Stimulated activated CD4-positive, alpha-beta T cell treated with anti-CD3 and anti-CD28 coated beads, Interleukin-2, amount 100 ng/mL, for 4 hours (primary cell): ENCODE measurements at places on chromosomes 3 and 15.

GRCh38 chr3:133283958-133284807, 115.7 kb upstream of the BFSP2 start:
- no peak for DNase-seq

DNA sequence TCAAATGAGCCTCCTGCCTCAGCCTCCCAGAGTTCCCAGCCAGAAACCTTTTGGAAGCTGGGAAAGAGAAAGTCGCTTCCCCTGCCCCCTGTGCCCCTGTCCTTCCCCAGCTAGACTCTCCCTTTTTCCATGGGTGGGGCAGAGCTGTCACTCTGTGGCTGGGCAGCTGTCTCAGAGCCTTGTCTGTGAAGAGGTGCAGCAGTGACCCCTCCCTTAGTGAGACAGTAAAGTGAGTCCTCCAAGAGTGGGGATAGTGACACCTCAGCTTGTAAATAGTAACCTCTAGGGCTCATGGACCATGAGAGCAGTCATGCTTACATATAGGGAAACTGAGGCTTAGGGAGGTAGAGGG, 76.3 kb downstream of the SMAD6 start:
- no peak for DNase-seq

- DNase-seq = no peak
Observed at GRCh38 chr3:129794311-129795185, 99.0 kb downstream of the TMCC1 start.

GRCh38 chr3:50604628-50605588, 6.7 kb downstream of the CISH start:
- no peak for DNase-seq

- DNase-seq = no peak
Observed at GRCh38 chr3:185371306-185372074, 8.6 kb downstream of the MAP3K13 start.

- no peak for DNase-seq
Observed at GRCh38 chr3:136818769-136819391, at the start of gene SLC35G2. SLC35G2 (plus strand) TSS chr3:136819126; CDS start chr3:136854461, 35,335 bp downstream.

- DNase-seq = no peak
Observed at GRCh38 chr3:120448756-120449155, 2.0 kb downstream of the FSTL1 start.

DNA sequence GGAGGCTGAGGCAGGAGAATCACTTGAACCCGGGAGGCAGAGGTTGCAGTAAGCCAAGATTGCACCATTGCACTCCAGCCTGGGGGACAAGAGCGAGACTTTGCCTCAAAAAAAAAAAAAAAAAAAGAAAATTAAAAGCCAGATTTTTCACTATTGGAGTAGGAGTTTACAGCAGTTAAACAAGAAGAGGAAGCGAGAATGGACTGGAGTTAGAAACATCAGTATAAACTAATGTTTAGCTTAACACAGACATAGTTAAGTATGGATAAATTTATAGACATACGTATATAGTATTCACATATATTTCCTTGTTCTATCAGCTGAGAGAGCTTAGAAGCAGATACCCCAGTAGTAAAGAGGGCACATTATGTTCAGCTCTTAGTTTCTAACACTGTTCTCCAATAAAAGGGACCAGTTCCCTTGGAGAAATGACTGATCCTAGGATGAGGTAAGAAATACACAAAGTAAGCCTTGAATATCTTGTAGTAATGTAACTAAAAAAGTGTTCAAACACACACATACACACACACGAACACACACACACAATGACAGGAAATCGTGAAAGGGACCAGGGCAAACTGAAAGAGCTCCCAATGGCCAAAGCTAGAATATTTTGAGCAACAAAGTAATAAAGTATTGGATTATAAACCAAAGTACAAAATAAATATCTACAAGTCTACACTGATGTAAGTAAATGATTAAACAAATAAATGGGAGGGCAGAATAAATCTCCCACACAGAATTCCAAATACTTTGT, 25.1 kb downstream of the PIK3CB start:
- no peak for DNase-seq

DNA sequence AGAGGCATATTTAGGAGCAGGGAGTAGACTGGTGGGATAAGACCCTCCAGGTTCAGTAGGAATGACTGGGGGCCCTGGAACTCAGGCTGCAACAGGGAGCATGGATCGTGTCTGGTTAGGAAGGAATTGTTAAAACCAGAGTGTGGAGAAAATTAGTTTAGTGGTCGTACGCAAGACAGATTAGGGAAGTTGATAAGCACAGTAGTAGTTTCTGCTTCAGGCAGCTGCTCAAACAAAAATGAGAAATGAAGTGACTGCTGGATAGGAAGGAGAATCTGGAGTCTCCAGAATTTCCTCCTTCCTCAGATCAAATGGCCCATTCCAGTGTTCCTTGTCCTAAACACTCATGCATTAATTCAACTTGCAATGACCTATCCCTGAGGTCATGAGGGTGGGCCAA, 11.2 kb downstream of the MYD88 start:
- no peak for DNase-seq

DNA sequence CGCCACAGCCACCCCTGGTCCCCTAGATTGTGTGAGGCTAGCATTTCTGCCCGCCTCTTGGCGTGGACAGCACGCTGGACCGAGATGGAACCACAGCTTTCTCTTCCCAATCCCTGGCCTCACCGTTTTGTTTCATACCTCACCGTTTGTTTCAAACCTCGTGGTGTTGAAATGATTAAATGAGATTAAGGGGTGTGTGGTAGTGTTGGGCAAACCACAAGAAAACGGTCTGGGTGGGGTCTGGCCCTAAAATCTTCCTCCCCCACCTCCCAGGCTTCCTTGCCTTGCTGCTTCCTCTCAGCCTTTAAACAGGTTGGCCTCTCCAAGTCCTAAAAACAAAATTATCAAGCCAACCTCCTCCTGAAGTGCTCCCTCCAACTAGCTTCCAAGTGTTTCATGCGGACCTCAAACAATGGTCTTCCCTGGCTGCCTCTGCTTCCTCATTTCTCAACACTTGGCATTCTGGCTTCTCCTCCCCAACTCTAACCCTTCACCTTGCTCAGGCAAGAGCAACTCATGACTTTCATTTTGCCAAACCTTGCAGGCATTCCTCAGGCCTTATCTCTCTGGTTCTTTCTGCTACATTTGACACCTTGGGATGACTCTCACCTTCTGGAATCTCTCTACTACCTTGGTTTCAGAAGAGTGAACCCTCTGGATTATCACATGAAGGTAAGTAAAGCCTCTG, 1.4 kb upstream of the ATP13A3 start:
- no peak for DNase-seq

- no peak for DNase-seq
Observed at GRCh38 chr3:27985369-27986035, 255.9 kb upstream of the CMC1 start.

DNA sequence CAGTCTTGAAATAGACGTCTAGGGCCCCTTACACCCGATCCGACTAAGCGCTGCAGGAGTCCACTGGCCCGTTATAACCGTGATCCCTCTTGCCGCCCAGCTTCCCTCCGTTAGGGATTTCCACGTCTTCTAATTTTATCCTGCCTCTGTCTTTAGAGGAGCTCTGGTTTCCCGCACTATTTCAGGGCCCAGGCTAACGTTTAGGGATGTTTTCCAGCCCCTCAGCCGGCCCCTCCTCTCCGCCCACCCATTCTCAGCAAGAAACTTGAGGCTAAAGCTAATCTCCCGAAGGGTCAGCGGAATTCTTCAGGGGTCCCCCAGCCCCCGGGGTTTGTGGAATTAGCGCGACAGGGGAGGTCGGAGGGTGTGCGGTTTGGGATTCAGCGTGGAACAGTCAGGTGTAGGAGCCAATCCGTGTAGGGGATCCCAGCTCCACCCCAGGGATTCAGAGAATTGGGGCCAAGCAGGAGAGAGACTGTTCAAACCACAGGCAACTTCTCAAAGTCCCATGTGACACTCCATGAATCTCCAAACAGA, 1.6 kb downstream of the PTX3 start:
- no peak for DNase-seq

DNA sequence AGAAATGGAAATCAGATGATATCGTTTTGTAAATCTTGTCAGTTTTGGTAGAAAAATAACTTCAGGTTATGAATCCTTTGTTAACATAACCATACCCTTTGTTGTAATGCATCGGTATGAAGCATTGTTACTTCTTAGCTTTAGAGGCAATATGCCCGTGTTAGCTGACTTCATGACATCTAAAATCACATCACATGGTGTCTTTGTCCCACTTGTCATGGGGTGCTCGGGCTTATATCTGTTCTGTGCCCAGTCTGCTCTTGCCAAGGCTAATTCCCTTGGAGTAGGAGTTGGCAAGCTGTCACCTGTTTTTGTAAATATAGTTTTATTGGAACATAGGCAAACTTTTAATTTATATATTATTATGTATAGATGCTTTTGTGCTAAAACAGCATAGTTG, 39.6 kb downstream of the SLC25A26 start:
- DNase-seq = no peak

DNA sequence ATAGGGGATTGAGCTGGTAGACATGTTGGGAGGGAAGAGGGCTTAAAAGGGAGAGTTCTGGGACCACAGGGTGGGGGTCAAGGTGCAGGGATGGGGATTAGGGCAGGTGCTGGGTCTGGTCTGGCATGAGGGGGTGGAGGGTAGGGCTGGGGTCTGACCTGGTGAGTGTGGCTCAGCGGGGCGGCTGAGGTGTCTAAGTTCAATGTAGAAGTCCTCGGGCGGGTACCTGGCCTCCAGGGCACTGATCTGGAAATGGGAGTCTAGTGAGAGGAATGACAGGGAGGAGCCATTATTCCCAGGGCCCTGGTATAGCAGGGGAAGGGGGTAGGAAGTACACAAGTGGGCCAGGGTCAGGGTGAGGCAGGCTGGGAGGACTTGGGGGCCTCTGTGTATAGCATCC, 39.6 kb downstream of the RAB11A start:
- no peak for DNase-seq

- no peak for DNase-seq
Observed at GRCh38 chr3:4831580-4831950, 147.7 kb upstream of the BHLHE40 start.

GRCh38 chr15:75043509-75044257, 20.3 kb downstream of the PPCDC start:
- DNase-seq = no peak

GRCh38 chr3:134838599-134838998, 43.5 kb downstream of the EPHB1 start:
- no peak for DNase-seq

DNA sequence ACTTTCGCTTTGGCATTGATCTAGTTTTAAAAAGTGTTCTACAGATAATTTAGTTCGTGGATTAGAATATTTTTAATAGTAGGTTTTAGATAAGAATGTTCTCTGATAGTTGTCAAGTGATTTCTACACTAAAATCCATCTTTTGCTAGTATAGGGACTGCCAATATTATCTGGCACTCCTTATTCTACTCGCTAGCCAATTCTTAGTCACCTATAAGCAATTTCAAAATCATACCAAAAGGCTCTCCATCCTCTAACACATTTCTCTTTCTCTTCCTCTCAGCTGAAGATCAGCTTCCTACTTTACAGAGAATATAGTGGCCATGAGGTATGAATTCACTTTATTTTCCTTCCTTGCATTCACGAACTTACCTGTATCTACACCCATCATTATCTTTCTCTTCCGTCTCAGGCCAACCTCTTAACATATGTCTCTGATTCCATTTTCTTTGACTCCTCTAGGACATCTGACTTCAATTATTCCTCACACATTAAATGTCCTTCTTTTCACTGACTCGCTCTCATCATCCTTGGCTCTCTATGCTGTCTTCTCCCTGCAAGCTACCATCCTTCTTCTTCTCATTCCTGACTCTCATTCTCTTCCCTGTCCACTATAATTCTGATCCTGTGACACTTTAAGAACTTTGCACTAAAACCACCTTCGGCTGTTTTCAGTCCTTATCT, 35.5 kb downstream of the C3orf80 start:
- no peak for DNase-seq

DNA sequence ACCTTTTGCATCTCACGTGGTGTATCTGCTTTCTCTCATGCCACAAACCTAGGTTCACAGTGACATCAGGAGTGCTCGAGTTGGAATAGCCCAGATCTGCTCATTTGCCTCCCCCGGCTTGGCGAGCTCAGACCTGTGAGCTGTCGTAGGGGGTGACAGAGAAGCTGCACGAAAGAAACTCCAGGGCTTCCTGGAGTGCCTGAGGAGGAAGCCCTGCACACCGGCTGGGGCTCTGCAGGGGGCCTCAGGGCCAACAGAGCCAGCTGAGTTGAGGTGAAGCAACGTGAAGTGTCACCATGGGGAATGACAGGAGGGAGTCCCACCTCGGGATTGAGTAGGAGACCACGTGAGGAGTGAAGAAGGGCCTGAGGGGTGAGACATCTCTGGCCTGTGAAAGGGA, 62.5 kb downstream of the RPN1 start:
- DNase-seq = no peak

DNA sequence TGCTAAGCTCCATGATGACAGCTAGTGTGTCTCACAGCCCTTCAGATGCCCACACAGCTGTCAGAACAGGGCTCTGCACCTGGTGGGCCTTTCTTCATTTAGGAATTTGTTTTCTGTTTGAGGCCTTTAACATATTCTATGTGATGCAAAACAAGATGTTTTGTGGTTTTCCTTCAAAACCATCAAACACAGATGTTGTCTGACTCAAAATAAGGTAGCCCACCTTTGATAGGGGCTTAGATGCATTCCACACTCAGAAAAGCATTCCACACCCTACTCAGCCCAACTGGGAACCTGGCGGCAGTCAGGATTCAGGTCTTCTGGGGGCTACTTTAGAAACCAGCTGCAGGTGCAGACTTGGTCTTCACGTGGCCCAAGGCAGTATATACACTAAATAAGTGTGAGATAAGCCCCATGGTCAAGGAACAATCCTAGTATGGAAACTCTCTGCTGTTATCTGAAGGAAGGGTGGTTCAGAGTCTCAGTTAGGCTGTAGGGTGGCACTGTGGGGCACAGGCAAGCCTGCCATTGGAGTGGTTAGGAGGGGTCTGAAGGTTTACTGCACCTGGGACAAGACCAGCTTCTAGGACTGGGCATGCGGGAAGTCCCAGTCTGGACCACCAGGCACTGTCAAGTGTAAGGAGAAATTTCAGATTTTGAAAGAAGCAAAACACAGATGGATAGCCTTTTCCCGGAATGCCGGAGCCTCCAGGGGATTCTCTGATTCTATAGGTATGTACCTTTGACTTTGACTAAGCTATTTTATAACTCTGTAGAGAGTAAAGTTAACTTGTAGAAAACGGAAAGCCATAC, 20.1 kb downstream of the LRRC2 start:
- no peak for DNase-seq

DNA sequence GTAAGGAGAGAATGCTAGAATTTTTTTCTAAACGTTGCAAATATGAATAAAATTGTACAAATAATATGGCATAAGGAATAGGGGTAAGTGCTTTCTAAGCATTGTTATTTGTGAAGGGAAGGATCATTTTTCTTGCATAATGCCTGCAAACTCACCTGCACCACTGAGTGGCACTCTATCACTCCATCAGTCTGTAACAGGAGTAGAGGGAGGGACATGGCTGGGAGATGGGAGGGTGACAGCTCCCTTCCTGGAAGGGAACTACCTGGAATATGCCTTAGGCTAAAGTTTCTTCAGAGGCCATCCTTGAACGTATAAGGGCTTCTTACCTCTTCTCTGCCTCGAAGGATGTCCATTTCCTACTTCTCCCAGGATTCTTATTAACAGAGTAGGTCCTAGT, 3.0 kb downstream of the NAALADL2 start:
- no peak for DNase-seq
